ENCODE measurements at places on chromosomes 12 and 14.

DNA sequence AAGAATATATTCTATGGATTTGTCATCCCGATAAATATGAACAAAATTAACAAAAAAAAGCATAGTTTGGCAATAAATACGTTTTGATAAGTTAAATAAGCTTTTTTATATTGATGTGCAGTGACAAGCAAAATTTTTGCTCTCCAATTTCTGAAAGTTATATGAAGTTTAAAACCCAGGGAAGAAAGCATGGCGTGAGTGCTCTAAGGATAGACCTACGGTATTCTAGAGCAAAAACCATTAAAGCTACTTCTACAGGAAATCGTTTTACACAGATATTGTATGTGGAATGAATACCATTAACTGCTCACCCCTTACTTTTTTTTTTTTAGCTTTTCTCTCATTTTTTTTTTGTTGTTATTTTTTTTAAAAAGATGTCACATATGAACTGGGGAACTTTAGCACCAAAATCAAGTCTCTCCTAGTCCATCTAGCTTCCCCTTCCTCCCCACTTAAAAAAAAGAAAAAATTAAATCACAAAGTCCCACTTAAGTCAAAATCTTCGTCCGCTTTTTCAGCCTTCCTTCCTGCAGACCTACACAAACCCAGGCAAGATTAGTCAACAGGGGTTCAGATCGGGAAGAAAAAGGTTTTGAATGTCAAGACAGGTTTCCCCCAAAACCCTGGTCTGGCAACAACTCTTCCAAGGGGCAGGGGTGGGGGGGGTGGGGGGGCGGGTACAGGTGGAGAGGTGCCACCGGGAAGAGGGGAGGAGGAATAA is 4.4 kb downstream of the ZFP36L1 start:
- no peak for ATAC-seq

GRCh38 chr12:127060310-127060847 is 1206.6 kb upstream of the TMEM132C start:
- ATAC-seq = no peak

DNA sequence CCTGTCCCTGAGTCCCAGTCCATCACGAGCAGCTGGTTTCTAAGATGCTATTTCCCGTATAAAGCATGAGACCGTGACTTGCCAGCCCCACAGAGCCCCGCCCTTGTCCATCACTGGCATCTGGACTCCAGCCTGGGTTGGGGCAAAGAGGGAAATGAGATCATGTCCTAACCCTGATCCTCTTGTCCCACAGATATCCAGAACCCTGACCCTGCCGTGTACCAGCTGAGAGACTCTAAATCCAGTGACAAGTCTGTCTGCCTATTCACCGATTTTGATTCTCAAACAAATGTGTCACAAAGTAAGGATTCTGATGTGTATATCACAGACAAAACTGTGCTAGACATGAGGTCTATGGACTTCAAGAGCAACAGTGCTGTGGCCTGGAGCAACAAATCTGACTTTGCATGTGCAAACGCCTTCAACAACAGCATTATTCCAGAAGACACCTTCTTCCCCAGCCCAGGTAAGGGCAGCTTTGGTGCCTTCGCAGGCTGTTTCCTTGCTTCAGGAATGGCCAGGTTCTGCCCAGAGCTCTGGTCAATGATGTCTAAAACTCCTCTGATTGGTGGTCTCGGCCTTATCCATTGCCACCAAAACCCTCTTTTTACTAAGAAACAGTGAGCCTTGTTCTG is 41.6 kb downstream of the DAD1 start:
- ATAC-seq = no peak

- no peak for ATAC-seq
These were observed 2.6 kb downstream of the KRT82 start for GRCh38 chr12:52403561-52403960.

DNA sequence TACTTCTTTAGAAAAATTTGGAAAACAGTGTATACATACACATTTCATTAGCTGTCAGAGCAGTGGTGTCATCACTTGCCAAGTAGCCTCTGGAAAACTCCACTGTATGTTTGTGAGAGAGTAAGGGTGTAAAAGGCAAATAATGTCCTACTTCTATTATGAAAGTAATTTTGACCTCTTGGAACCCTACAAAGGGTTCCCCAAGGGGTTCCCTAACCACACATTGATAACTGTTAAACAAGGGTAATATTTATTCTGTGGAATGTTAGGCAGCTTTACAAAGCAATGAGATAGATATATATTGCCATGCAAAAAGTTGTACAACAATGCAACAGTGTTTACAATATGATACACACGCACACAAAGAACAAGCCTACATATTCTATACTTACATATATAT is 18.6 kb upstream of the DHRS2 start:
- no peak for ATAC-seq

- no peak for ATAC-seq
These were observed 106.4 kb upstream of the C14orf180 start for GRCh38 chr14:104473244-104473565.

GRCh38 chr12:113416091-113416754 is 6.0 kb upstream of the SDSL start:
- peak; percentile 10 for ATAC-seq

DNA sequence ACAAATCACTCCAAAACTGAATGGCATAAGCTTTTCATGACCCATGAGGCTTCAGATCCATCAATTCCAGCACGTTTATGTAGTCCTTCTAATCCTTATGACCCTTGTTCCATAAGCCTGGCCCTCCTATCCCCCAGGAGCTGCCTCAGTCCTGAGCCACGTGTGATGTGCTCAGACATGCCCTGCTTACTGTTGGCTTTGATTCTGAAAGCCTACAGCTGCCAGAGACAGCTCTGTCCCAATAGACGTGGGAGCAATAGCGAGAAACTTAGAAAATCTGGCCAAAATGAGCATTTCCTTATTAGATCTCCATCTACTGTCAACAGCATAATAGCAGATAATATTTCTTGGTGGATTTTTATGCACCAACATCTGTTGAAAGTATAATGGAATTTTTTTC is 33.2 kb downstream of the DUSP6 start:
- ATAC-seq = peak; percentile 91

GRCh38 chr14:75738192-75738591 is 77.1 kb downstream of the TTLL5 start:
- no peak for ATAC-seq

DNA sequence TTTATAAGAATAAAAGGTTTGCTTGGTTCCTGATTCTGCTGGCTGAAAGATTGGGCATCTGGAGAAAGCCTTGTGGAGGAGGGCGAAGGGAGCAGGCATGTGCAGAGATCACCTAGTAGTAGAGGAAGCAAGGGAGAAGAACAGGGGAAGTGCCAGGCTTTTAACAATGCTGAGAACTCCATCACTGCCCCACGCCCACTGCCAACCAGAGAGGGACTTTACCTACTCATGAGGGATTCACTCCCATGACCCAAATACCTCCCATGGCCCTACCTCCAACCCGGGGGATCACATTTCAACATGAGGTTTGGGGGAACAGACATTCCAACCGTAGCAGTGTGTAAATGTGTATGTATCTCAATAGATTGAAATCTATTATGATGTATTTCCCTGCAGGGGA is 360.3 kb downstream of the GLT1D1 start:
- ATAC-seq = no peak

GRCh38 chr12:31323391-31324115 is 2.4 kb downstream of the SINHCAF start:
- peak; percentile 15 for ATAC-seq

DNA sequence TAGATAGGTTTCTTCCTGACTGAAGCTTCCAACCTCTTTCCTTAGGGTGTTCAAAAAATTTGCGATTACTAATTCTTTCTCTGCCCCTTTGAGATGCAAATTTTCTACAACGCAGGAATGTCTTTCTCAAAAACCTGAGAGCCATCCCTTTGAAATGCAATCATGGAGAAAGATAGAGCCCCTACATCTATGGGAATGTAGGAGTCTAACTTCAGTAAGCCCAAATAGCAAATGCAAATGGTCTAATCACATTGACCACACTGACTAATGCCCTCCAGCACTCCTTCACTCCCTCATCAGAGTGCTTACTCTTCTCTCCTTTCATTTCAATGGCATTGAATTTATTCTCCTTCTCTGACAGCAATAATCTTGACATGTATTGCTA is 107.1 kb downstream of the SLC6A15 start:
- ATAC-seq = no peak

DNA sequence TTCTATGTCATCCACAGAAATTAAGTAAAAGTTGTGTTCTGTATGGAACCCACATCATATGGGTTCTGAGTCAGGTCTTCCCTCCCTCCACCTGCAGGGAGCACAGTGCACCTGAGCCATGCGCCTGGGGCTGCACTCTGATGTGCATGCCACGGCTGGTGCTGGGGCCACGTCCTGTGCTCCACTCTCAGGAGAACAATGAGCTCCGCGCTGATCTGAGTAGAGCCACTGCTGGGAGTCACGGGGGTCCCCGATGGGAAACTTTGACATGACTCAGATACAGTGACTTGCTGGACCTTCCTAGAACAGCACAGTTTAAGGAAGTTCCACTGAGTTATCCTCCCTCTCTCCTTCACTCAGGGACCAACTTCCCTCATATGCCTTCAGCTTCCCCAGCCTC is 683.4 kb downstream of the TMEM121 start:
- no peak for ATAC-seq

DNA sequence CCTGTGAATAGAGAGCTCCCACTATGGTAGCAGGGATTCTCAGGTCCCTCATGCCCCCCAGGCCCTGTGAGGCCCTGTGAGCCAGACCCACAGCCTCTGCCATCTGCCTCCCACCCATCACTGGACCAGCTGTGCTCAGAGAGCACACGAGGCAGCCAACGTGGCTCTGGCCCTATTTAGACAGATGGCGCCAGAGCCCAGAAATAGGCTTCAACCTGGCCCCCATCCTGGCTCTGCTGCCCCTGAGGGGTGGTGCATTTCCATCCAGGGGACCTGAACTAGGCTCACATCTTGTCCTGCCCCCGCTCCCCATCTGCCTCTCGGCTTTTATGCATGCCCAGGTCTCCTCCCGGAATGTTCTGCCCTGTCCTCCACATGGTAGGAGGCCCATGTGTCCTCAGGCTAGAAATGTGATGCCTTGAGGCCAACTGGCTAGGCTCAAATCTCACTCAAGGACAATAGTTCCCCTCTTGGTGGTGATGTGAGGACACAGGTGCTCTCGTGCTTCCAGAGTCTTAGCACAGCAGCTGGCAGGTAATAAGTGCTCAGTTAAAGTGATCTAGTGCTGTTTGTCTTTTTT is 18.9 kb downstream of the TMEM63C start:
- no peak for ATAC-seq

DNA sequence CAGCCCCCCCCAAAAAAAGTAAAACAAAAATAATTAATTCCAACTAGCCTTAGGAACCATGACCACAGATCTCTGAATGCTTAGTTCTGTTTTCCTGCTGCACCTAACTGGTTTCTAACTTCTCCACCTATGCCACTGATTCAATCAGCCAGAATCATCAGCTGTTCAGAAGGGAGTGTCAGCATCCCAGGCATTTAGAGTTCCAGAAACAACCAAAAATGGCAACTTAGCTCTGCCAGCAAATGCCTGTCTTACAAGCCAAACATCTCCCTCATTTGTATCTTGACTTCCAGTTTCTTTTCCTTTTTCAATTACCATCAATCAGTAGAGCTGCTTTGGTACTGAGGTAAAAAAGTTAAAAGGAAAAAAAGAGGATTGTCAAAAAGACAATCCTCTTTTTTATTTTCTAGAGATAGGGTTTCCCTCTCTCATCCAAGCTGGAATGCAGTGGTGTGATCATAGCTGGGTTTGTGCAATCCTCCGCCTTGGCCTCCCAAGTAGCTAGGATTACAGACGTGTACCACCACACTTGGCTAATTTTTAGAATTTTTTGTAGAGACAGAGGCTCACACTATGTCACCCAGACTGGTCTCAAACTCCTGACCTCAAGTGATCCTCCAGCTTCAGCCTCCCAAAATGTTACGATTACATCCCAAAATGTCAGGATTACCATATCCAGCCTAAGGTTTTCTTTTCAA is 45.2 kb upstream of the ISM2 start:
- no peak for ATAC-seq

DNA sequence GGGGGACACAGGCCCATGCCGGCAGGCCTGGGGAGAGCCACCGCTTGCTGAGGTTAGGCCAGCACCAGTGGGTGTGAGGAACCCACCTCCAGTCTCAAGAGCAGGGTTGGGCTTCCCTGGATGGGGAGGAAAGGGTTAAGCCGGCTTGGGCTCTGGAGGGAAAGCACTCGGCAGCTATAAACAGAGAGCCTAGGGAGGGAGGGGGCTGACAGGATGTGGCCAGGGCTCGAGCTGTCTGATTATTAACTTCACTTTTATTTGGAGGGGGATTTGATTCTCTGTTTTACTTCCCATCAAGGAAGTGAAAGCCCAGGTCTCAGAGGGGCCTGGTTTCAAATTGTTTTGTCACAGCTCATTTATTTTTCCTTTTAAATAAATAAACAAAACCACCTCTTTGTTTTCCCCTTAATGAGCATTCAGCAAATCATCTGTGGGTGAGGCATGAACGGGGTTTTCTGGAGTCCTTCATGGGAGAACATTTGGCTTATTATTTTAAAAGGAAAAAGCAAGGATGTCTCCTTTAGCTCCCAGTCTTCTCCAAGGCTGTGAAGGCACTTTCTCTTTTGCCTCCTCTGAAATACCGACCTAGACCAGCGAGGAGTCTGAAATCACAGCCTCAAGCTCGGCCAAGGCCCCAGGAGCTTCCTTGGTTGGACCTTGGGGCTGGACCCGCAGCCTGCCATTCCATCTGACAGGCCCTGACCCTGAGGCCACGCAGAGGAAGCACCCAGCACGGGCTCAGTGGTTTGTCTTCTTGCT is 21.9 kb upstream of the ZFP36L1 start:
- no peak for ATAC-seq

- ATAC-seq = no peak
These were observed 74.2 kb downstream of the KICS2 start for GRCh38 chr12:64147875-64148274.

DNA sequence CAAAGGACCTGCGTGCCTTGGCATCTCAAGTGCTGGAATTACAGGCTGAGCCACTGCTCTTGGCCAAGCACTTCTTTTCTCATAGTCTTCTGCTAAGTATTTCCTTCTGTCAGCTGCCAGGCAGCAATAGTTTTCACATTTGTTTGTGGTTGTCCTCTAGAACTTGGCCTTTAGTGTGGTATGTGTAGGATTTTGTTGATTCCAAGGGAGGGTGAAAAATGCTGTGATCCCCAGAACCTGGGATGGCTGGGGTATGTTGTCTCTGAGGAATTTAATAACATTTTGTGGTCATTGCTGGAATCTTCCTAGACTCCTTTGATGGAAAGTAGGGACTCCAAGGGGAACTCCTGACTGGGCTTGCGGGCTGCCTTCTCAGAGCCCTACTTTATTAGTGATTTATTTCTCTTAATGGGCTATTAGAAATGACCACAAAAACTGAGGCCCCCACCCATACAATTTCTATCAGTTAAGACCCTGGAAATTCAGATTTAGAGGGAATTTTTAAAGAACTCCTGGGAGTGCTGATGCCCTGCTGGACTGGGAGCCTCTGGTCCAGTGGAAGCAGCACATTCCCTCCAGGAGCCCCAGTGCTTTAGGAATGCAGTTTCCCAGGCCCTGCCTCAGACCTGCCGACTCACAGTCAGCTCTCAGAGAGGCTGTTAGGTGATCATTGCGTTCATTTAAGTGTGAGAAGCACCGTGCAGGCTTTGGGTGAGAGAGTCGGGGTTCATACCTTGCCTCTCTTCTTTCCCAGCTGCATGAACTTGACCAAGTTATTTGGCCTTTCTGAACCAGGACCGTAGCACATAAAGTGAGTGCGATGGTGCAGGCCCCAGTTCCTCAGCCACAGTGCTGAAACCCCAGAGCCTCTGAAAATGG is 22.7 kb downstream of the TRAF3 start:
- no peak for ATAC-seq

All from esophagus mucosa (tissue), 1 donor.